ENCODE measurements at places on chromosomes 2 and 18.

- DNase-seq: no peak
Measured at GRCh38 chr2:187397886-187398285, 50.2 kb downstream of the CALCRL start.

DNA sequence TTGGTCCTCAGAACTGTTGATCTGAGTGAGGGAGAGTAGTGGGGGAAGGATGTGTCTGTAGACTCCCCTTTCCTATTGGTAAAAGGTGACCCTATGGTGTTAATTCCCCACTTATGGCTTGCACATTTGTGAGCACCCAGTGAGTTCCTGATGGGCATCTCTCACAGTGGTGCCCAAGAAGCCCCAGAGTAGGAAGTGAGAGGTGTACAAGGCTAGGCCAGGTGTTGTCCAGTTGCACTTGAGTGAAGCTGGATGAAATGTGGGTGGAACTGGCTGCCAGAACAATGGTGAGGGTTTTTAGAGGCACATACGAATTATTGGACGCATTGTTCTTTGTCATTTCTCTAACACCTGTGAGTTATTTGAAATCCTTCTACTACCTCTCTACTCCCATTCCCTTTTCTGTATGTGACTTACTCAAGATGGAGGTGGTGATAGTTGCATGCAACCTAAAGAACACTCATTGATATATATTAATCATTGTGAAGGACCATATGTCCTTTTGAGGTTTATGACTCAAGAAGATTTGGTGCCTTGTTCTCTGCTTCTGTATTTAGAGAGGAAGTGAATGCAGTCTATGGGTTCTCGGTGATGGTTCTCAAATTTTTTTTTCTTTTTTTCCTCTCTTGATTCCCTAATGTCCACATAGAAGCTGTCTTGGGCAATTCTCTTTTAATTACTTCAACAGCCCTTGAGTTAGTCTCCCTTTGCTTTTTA lies 162.7 kb downstream of the FSHR start:
- DNase-seq: no peak

GRCh38 chr2:190540048-190540447 lies 5.5 kb upstream of the NEMP2 start:
- DNase-seq: no peak

GRCh38 chr2:198857246-198857645 lies 600.5 kb downstream of the SATB2 start:
- no peak for DNase-seq

DNA sequence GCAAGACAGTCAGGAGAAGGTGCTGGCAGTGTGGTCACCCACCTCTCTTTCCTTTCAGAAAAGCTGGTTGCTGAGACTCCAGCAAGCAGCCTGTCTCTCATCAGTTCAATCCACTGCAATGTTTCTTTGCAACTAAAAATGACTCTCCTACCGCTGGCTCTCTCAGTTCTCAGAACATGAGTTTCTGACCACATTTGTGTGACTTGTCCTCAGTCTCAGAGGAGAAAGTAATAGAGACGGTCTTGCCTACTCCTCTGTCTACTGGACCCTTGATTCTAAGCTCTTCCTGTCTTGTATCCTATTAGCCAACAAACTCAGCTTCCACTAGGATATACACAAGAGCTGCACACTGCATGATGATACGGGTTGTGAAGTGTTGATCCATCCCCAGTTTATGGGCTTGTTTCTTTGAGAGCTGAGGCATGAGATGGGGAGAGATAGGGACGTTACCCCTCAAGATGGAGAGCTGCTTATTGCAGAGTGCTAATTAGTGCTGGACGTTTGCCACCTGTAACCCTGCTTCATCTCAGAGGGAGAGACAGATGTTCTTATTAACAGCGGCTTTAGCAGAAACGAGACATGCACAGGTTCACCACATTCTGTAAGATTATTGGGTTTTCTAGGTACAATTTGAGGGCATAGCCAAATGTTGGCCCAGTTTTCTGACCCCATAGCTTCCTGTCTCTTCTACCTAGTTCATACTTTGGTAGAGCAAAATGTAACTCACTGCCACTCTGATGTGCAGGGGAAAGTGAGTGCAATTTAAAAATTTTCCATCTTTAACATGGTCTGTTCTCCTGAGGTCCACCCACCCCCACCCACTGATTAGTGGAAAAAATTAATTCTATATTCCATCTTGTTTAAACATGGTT lies 32.4 kb upstream of the YWHAQ start:
- DNase-seq: no peak
